ENCODE measurements at places on chromosomes 6 and 20. TPM values are rescaled to one million over a fixed set of nuclear protein-coding genes. Genes with fewer than 3 reads are reported as not detected.

Gene ZNF311
- total RNA-seq: 0.28 TPM

Gene KCNK15
- total RNA-seq: 0.50 TPM

Gene CNR1
- total RNA-seq: not detected

Gene BMP7
- not detected for total RNA-seq

GRCh38 chr20:54405540-54405939 is 69.9 kb upstream of the DOK5 start:
- peaks cover 4% of the 10 kb centered on the region for H3K27me3 ChIP-seq
- no peak overlapping the region for H3K27ac ChIP-seq
- no peak overlapping the region for H3K4me3 ChIP-seq
- no peaks in the 10 kb centered on the region for H3K4me1 ChIP-seq
- H3K36me3 ChIP-seq: no peaks in the 10 kb centered on the region

- H3K4me3 ChIP-seq: peak overlapping the region; percentile 98
- peaks cover 32% of the 10 kb centered on the region for H3K4me1 ChIP-seq
- peaks cover 5% of the 10 kb centered on the region for H3K36me3 ChIP-seq
- H3K27me3 ChIP-seq: no peaks in the 10 kb centered on the region
- peak overlapping the region; percentile 100 for H3K27ac ChIP-seq
- no peak for DNase-seq
Observed at GRCh38 chr20:62303062-62303339, 204 bp downstream of the ADRM1 start.

- no peak overlapping the region for H3K4me3 ChIP-seq
- H3K27me3 ChIP-seq: no peaks in the 10 kb centered on the region
- no peaks in the 10 kb centered on the region for H3K36me3 ChIP-seq
- no peak overlapping the region for H3K27ac ChIP-seq
Observed at GRCh38 chr6:122853259-122853995, 64.4 kb downstream of the SMPDL3A start.

GRCh38 chr6:38684237-38684636 is 18.7 kb downstream of the GLO1 start:
- H3K27me3 ChIP-seq: no peaks in the 10 kb centered on the region
- no peak overlapping the region for H3K4me3 ChIP-seq
- peaks cover 8% of the 10 kb centered on the region for H3K4me1 ChIP-seq
- H3K36me3 ChIP-seq: peaks cover 7% of the 10 kb centered on the region
- H3K27ac ChIP-seq: no peak overlapping the region

GRCh38 chr6:91366781-91367180 is 779.9 kb upstream of the MAP3K7 start:
- H3K4me3 ChIP-seq: no peak overlapping the region
- no peak overlapping the region for H3K27ac ChIP-seq
- no peaks in the 10 kb centered on the region for H3K36me3 ChIP-seq
- no peak for DNase-seq
- H3K4me1 ChIP-seq: no peaks in the 10 kb centered on the region

DNA sequence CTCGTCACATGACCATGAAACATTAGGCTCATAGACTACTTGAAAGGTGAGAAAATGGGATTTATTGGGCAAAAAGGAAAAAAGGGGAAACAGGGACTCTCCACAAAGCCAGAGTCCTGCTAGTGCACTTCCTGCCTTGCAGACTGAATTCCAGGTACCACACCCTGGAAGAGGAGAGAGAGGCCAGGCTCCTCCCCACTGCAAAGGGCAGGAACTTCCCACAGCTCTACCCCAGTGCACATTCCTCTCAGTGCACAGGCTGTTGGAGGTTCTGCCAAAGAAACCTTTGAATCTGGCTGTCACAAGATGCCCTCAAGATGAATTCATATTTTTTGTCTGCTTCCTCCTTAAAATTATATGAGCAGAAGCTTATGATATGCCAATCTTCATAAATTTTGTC is 920.4 kb upstream of the GJE1 start:
- H3K27me3 ChIP-seq: no peaks in the 10 kb centered on the region
- no peak overlapping the region for H3K27ac ChIP-seq
- no peaks in the 10 kb centered on the region for H3K36me3 ChIP-seq
- no peak for DNase-seq
